CD8-positive, alpha-beta memory T cell (primary cell): ENCODE measurements at places on chromosomes 13 and 19. TPM values are rescaled to one million over a fixed set of nuclear protein-coding genes. Genes with fewer than 3 reads are reported as not detected.

GRCh38 chr19:28239270-28239669, 973.7 kb downstream of the UQCRFS1 start:
- H3K4me1 ChIP-seq, result no peaks in the 10 kb centered on the region
- H3K27ac ChIP-seq, result no peak overlapping the region
- no peak overlapping the region for H3K4me3 ChIP-seq
- DNase-seq, result no peak

- no peaks in the 10 kb centered on the region for H3K36me3 ChIP-seq
- no peak overlapping the region for H3K4me3 ChIP-seq
- H3K27me3 ChIP-seq, result no peaks in the 10 kb centered on the region
- no peak overlapping the region for H3K27ac ChIP-seq
Measured at GRCh38 chr13:45218689-45219088, 17.8 kb upstream of the KCTD4 start.

- no peak overlapping the region for H3K4me3 ChIP-seq
- no peak overlapping the region for H3K27ac ChIP-seq
- H3K36me3 ChIP-seq, result peaks cover 58% of the 10 kb centered on the region
- DNase-seq, result no peak
- no peaks in the 10 kb centered on the region for H3K27me3 ChIP-seq
Measured at GRCh38 chr19:54154603-54155345, 4.7 kb downstream of the LENG1 start.

DNA sequence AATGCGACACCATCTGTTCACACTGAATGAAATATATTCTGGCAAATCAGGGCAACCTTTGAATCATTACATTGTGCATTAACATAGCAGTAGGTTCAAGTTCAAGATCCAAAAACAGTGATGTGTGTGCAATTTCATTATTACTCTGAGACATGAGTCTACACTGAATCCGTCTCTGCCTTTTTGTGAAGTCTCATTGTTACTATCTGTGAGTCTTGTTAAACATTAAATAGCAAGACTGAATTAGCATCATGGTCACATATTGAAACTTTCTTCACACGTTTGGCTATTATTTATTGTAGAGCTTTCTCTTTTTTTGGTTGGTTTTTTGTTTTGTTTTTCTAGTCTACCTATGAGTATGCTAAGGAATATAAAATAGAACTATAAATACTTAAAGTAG, 117.1 kb upstream of the SLITRK5 start:
- H3K27me3 ChIP-seq, result no peaks in the 10 kb centered on the region
- H3K4me3 ChIP-seq, result no peak overlapping the region
- H3K36me3 ChIP-seq, result no peaks in the 10 kb centered on the region
- no peak for DNase-seq
- H3K4me1 ChIP-seq, result no peaks in the 10 kb centered on the region
- H3K27ac ChIP-seq, result no peak overlapping the region

NKPD1 gene
- 0.18 TPM for total RNA-seq

DNA sequence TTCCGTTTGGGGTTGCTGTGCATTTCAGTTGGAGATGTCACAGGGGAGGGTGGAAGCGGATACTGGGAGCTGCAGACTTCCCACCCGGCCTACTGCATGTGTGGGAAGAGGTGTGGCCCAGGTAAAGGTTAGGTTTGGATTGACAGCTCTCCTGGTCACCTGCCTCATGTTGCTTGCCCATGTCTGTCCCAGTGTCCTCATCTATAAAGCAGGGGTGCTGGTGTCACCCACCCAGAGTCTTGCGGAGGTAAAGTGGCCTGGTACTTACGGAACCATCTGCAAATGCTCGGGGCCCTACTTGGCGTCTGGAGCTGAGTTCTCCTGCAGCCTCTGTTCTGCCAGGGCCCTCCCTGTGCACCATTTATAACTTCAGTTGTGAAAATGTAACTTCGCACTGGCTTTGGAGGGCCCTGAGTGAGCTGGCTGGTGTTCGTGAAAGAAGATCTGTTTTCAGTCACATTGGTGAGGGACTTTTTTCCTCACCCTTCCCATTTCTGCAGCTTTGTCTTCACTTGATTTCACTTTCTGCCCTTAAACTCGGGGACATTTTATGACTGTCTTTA, 65.1 kb upstream of the TEX29 start:
- no peaks in the 10 kb centered on the region for H3K4me1 ChIP-seq
- no peak for DNase-seq
- peaks cover 7% of the 10 kb centered on the region for H3K36me3 ChIP-seq
- no peak overlapping the region for H3K4me3 ChIP-seq
- no peaks in the 10 kb centered on the region for H3K27me3 ChIP-seq

KCNRG gene
- total RNA-seq, result 0.22 TPM

DNA sequence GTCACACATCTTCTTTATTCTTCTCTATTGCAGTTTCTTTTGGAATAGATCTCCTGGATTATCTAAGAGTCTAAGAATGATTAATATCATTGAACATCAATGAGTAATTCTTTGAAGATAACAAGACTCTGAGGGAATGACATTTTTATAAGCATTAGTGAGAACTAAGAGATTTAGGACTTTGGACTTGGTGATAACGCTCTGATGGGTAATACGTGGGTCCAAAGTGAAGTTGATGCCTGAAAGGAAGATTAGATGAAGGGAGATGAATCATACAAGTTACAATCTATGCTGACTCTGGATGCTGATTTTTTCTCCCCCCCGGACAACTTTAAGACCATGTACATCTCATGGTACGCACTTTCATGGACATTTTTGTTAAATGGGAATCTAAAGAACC, 364.5 kb downstream of the GPC5 start:
- H3K4me3 ChIP-seq, result no peak overlapping the region
- no peaks in the 10 kb centered on the region for H3K4me1 ChIP-seq
- no peak for DNase-seq
- no peaks in the 10 kb centered on the region for H3K36me3 ChIP-seq

- no peak overlapping the region for H3K27ac ChIP-seq
- no peaks in the 10 kb centered on the region for H3K36me3 ChIP-seq
- H3K4me1 ChIP-seq, result no peaks in the 10 kb centered on the region
- H3K27me3 ChIP-seq, result no peaks in the 10 kb centered on the region
- H3K4me3 ChIP-seq, result no peak overlapping the region
Measured at GRCh38 chr13:33869005-33869404, 51.1 kb downstream of the RFC3 start.

DNA sequence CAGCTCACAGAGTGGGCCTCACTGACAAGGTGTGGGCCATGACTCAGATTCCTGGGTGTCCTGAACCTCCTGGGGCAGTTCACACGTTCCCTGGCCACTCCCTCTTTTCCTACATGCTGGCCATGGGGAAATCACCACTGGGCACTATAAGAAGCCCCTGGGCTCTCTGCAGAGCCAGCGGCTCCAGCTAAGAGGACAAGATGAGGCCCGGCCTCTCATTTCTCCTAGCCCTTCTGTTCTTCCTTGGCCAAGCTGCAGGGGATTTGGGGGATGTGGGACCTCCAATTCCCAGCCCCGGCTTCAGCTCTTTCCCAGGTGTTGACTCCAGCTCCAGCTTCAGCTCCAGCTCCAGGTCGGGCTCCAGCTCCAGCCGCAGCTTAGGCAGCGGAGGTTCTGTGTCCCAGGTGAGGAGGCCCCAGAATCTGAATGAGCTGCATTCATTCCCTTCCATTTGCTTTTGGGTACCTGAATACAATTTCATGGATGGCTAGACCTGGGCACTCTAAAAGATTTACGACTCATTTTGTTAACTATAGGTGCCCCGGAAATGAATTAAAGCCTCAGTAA, at the start of gene OLFM4:
Gene OLFM4, plus strand, starts transcription at position 177 of the 567 bp plus-strand sequence. Its CDS starts 24 bp downstream, at position 201.
- no peak within 1 kb of the TSS for H3K4me3 ChIP-seq
- H3K27ac ChIP-seq, result no peak within 1 kb of the TSS
- no peaks in the 10 kb centered on the region for H3K36me3 ChIP-seq
